NCI-H526 (cell line): ENCODE measurements at places on chromosomes 11 and 22.

DNA sequence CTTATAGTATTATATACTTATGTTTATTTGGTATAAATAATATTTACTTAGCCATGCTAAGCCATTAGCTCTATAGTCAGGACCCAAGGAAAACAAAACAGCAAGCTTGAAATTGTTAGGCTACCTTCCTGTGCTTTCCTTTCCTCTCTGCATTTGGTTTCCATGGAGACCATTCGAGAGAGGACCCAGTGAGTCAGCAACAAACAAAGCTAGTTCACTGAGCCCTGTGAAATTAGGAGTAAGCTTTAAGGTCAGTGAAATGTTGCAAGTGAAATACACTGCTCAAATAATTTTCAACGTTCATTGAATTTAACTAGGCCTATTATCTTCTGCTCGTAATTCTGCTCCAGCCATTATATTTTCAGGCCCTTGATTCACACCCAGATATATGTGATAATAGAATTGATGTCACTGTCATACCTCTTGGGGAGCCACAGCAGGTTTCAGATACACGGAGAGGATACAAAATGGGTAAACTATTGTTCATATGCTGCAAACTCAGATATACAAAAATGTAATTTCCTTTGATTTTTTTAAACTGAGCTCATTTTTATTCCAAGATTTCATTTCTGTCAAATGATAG, 9.1 kb upstream of the OR10D3 start:
- DNase-seq, result peak; percentile 89

DNA sequence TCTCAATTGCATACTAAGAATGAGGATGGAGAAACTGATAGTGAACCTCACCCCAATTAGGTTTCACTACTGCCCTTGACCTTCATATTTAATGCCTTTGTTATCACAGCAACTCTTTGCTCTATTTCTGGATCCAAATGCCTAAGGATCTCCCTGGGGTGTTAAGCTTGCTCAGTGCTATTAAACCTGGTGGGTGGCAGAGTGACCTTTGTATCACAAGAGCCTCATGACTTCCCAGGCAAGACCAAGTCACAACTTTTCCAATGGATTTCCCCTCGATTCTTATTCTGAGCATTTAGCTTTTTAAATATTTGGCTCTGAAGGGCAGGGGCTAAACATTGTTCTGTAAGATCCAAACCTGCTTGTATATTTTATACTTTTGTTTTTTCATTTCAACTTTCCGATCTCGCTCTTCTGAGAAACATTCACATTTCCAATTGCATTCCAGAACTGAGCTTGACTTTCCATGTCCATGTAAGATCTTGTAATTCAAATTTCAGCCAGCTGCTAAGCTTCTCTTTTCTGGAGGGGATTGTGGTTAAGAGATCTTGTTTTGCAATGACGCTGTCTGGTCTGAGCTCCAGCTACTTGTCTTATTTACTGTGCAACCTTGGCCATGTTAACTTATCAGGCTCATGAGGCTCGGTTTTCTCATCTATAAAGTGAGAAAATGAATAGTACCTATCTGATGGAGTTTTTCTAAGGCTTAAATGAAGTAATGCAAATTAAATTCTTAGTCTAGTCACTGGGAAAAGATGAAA, 6.4 kb upstream of the EHF start:
- DNase-seq, result peak; percentile 40

DNA sequence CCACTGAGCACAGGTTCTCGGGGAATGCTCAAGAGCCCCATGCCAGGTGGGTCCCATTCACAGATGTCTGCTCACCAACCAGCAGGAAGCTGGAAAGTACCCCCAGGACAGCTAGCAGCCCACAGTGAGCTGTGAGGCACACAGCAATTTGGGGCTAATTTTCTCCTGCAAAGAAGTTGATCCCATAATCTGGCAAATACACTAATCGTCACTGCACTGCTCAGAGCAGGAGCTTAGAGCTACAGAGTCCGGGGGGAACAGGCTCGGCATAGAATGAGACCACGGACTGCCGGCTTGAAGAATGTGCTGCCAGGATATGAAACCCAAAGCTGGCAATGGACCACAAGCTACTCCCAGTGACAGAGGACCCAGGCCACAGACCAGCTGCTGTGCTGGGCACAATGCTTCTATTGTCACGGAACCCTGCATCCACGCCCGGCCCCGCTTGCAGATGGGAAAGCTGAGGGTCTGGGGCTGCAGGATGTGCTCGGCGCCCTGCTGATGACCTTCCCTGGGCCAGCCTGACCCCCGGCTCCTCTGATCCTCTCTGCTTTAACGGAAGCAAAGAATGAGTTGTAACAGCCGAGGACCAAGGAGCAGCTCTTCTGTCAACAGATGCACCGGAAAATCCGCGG, 239.7 kb downstream of the CTTN start:
- peak; percentile 75 for DNase-seq

DNA sequence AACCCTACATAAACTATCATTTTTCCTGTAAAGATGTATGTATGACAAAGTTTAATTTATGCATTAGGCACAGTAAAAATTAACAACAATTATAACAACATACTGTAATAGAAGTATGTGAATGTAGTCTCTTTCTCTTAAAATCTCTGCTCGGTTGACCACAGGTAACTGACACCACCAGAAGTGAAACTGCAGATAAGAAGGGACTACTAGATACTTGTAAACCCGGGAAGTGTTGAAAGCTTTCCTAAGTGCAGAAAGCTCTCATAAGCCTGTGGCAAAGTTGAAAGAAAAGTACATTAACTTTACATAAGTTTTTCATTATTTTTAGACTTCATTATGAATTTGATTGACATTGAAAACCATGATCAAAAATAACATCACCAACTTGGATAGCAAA, 1173.3 kb downstream of the LRRC4C start:
- no peak for DNase-seq

- DNase-seq, result no peak
Observed at GRCh38 chr22:39422101-39422500, 22.5 kb downstream of the TAB1 start.

DNA sequence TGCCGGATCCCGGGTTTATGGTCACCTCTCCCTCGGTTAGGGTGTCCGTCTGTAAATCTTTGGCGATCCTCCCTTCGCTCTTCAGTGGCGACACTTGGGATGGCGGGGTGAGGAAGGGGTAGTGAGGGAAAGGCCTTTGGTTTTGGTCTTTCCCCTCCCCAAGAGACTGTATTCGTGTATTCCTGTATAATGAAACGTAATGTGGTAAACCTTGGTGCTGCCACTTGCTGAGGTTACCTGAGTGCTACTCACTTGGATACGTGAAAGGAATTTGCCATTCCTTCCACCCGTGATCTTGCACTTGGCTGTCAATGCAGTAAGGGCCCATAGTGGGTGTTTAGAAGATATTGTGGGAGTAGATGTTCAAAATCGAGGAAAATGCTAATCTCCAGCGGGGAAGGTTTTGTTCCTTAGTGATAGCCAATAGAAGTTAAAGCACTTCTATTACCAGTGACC, 578 bp upstream of the NUP160 start:
- no peak for DNase-seq

DNA sequence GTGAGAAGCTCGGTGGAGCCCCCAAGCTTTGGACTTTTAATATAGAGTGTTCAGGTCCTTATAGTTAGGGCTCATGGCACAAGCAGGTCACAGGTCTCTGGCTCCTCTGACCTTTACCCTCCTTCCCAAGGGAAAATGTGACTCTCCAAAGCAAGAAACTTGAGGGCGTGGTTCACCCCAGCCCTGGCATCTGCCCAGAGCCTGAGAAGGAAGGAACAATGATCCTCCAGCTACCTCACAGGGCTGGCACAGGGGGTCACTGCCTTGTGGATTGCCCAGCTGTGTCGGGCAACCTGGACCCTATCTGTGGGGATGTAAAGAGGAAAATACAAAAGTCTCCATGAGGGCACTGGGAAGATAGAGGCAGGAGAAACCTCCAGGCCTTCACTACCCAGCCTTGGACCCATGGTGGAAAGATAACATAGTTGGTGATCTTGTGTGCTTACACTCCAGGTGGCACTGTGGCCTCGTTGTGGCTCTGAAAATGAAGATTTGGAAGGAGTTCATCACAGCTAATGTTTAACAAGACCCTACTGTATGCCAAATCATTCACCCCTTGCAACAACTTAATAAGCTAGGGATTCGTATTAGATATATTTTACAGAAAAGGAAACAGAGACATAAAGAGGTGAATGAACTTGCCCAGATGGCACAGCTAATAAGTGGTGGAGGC, 3.8 kb upstream of the ZNF195 start:
- DNase-seq, result no peak

GRCh38 chr22:35470903-35471321, 69.7 kb upstream of the RASD2 start:
- no peak for DNase-seq

DNA sequence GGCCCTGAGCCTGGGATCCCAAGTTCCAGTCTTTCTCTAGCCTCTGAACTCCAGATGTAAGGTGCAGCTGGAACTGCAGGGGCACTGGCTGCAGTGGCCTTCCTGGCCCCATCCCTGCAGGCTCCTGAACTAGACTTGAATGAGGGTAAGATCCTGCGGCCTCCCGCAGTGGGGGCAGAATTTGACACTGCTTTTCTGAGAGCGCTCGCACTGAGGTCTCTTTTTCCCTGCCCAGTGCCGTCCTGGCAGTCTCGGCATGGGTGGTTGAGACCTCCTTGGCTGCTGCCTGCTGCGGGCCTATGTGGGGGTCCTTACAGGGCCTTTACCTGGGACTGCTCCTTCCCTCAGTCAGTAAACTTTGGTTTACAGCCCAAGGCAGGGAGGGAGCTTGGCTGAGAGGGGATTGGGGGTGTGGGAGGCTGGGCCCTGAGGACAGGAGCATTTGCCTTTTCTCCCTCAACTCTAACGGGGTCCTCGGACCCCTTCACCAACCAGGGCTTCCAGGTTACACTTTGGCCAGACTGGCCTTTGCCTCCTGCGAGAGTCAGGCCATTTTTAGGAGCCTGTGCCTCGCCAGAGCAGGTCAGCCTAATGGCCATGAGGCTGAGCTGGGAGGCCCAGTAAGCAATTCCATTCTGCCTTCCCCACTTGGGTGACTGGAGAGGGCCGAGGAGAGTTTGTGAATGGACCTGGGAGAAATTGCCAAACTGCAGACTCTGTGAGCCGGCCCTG, 35.4 kb downstream of the FAM83F start:
- DNase-seq, result no peak

DNA sequence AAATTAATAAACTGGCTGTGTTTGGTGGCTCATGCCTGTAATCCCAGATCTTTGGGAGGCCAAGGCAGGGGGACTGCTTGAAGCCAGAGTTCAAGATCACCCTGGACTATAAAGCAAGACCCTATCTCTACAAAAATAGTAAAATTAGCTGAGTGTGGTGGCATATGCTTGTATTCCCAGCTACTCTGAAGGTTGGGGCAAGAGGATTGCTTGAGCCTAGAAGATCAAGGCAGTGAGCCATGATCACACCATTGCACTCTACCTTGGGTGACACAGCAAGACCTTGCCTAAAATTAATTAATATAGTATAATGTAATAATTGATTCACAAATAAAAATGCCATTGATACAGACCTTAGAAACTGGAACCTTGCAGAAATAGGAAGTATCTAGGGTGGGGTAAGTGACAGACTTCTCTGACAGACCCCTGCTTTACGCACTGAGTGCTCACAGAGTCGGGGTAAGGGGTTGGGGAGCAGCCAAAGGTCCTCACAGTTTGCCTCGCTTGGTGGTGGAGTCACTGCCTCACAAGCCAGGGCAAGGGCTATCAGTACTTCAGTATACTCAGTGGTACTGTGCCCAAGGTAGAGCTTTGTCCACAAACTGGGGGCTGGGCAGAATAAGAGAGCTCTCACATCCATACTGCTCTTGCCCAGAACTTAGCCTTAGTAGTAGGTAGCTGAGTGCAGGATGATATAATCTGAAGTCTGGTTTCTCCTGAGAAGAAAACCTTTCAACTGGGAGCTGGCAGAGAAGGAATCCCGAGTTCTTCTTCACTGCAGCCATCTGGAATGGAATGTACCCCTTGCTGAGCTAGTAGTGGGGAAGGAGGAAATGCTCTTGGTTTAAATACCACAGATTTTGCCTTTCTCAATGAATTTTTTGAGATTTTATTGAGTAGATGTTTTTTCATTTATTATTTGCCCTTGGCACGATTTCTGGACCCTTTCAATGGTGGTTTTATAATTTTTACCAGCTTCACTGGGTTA, 65.5 kb downstream of the EMSY start:
- DNase-seq, result no peak

- DNase-seq, result no peak
Observed at GRCh38 chr22:48644997-48645396, 1182.7 kb downstream of the BRD1 start.

DNA sequence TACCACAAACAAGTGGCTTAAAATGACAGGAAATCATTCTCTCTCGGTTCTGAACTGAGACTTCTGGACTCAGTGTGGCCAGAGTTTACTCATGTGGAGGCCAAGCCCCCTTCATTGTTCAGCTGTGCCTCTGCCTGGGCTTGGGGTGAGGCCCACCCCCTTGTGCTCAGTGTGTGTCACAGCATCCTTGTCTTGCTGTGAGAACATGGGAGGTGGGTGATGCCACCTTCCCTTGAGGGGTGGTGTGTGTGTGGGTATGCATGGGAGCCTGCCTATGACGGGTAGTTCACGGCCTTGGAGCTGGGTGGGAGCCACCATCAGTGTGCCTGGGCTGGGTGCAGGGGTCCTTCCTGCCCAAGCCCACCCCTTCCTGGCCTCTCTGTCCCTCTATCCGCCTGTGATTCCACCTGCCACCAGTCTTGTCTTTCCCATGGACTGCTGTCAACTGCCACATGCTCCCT, 101.7 kb downstream of the MORC2 start:
- DNase-seq, result no peak

DNA sequence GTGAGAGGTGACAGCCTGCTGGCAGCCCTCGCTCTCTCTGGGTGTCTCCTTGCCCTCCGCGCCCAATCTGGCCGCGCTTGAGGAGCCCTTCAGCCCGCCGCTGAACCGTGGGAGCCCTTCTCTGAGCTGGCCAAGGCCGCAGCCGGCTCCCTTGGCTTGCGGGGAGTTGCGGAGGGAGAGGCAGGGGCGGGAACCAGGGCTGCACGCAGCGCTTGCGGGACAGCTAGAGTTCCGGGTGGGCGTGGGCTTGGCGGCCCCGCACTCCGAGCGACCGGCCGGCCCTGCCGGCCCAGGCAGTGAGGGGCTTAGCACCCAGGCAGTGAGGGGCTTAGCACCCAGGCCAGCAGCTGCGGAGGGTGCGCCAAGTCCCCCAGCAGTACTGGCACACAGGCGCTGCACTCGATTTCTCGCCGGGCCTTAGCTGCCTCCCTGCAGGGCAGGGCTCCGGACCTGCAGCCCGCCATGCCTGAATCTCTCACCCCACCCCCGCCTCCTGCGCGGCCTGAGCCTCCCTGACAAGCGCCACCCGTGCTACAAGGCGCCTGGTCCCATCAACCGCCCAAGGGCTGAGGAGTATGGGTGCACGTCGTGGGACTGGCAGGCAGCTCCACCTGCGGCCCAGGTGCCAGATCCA, 1526.1 kb downstream of the FAM181B start:
- no peak for DNase-seq

- no peak for DNase-seq
Observed at GRCh38 chr22:22235558-22235957, 9.0 kb upstream of the VPREB1 start.
